ENCODE measurements at places on chromosomes 12 and 14. TPM values are rescaled to one million over a fixed set of nuclear protein-coding genes. Genes with fewer than 3 reads are reported as not detected.

DNA sequence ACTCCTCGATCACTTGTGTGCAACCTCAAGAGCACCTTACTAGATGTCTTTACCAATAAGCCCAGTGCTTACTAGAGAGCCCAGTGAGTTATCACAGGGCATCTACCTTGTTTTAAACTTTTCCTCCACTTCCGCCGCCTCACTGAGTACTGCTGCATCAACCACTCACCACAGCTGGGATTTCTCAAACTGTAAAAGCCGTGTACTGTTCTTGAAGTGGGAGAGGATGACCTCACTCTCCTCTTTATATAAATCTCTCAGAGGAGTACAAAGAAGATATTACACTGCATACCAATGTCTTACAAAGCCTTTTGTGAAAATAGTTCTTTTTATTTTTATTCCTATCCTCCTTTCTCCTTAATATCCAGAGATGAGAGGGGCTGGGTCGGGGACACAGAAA, 94.1 kb downstream of the PLCZ1 start:
- H3K27ac ChIP-seq: no peak overlapping the region
- no peaks in the 10 kb centered on the region for H3K27me3 ChIP-seq
- no peak overlapping the region for H3K4me3 ChIP-seq
- DNase-seq: no peak
- no peaks in the 10 kb centered on the region for H3K4me1 ChIP-seq

- no peak overlapping the region for H3K27ac ChIP-seq
- DNase-seq: no peak
- H3K36me3 ChIP-seq: no peaks in the 10 kb centered on the region
Measured at GRCh38 chr12:88361493-88361892, 218.8 kb downstream of the KITLG start.

GRCh38 chr14:63301891-63302534, 16.7 kb downstream of the GPHB5 start:
- no peak overlapping the region for H3K4me3 ChIP-seq
- H3K36me3 ChIP-seq: no peaks in the 10 kb centered on the region
- H3K4me1 ChIP-seq: no peaks in the 10 kb centered on the region
- no peak for DNase-seq
- H3K27me3 ChIP-seq: no peaks in the 10 kb centered on the region
- no peak overlapping the region for H3K27ac ChIP-seq

DNA sequence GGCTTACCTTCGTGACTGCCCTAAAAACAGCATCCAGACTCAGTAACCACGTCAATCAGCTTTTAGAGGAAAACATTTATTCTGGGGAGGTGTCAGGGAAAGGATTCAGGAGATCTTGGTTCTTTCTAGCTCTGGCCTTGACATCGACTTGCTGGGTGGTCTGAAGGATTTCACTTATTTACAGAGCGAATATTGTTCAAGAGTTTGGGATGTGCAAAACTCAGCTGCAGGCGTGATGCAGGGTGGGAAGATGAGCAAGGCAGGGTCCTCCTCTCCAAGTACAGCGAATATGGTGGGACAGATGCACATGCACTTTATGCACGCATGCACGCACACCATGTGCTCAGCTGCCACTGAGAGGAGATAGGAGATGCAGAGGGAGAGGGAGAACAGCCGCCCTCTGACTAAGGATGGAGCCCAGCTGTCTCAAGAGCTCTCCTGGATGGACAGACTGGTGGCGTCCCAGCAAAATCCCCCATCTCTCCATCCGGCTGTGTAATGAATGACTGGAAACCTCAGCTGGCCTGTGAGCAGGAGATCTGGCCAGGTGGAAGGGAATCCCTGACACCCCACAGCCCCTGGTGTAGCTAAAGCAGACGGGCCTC, 24.4 kb upstream of the BDKRB1 start:
- no peak overlapping the region for H3K27ac ChIP-seq
- no peaks in the 10 kb centered on the region for H3K27me3 ChIP-seq
- H3K36me3 ChIP-seq: no peaks in the 10 kb centered on the region
- H3K4me1 ChIP-seq: no peaks in the 10 kb centered on the region

DNA sequence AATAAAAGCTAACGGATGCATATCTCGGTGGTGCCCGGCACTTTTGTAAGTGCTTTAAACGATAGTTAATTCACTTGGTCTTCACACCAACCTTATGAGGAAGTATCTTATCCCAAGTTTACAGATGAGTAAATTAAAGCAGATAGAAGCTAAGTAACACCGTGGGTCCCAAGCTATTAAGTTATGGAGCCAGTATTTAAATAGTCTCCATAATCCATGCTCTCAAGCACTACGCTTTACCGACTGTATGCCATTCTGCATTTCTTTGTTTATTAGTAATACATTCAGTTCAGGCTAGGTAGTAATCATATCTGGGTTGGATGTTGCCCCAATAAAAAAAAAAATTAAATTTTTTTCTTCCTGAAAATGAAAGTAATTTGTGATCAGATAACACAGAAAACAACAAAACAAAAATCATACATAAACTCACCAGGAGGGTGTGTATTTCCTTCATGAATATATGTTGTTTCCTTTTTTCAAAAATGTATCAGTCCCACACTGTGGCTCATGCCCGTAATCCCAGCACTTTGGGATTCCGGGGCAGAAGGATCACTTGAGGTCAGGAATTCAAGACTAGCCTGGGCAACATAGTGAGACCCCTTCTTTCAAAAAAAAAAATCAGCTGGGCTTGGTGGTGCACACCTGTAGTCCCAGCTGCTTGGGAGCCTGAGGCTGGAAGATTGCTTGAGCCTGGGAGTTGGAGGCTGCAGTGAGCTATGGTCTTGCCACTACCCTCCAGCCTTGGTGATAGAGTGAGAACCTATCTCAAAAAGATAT, 1.4 kb upstream of the M6PR start:
- H3K36me3 ChIP-seq: peaks cover 4% of the 10 kb centered on the region
- H3K27ac ChIP-seq: peak overlapping the region; percentile 97
- peak overlapping the region; percentile 71 for H3K4me3 ChIP-seq
- DNase-seq: no peak

DNA sequence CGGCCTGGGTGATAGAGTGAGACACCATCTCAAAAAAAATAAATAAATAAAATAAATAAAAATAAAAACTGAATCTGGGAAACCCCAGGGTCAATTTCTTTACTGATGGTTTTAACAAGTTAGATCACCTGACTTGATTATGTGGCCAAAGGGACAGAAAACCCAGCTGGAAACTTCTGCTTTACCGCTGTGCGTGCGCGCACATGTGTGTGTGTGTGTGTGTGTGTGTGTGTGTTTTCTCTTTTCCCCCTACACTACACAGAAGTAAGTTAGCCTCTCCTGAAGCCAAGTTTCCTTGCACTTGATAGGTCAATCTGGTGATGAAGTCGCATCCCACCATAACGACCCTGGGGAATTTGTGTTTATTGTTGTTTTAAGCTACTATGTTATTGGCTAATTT, 105.3 kb upstream of the AMN1 start:
- H3K4me3 ChIP-seq: no peak overlapping the region
- H3K27me3 ChIP-seq: no peaks in the 10 kb centered on the region
- no peak for DNase-seq
- H3K27ac ChIP-seq: no peak overlapping the region

GRCh38 chr14:53325176-53325806, 172.2 kb upstream of the DDHD1 start:
- DNase-seq: no peak
- no peaks in the 10 kb centered on the region for H3K4me1 ChIP-seq
- no peak overlapping the region for H3K27ac ChIP-seq
- H3K36me3 ChIP-seq: no peaks in the 10 kb centered on the region
- H3K4me3 ChIP-seq: no peak overlapping the region
- H3K27me3 ChIP-seq: no peaks in the 10 kb centered on the region

SPSB2 gene
- 25.5 TPM for total RNA-seq

TAS2R30 gene
- total RNA-seq: 3.9 TPM

GPR68 gene
- 3.4 TPM for total RNA-seq

AGAP2 gene
- 5.7 TPM for total RNA-seq

Measured in lower lobe of right lung (tissue), 2 donors.